ENCODE measurements at places on chromosomes 5 and 9.

DNA sequence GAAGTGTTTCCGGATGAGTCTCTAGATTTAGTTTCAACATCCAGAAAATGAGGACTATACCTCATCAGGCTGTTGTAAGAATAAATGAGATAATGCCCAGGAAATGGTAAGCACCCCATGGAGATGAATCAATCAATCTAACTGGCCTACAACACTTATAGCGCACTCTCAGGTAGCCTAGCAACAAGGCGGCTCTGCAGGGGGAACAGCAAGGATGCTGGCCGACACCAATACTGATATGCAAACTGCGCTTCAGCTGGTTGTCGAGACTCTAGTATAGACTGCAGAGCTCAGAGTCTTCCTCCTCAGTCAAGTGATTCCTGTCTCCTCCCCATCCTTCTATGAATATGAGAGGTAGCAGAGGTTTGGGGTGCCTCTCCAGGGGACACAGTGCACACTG, 218.8 kb upstream of the WWC1 start:
- no peak for DNase-seq

GRCh38 chr9:36328798-36329411, 70.7 kb upstream of the GNE start:
- DNase-seq, result peak; percentile 80

GRCh38 chr5:180600554-180601041, 9.3 kb upstream of the SCGB3A1 start:
- DNase-seq, result no peak

DNA sequence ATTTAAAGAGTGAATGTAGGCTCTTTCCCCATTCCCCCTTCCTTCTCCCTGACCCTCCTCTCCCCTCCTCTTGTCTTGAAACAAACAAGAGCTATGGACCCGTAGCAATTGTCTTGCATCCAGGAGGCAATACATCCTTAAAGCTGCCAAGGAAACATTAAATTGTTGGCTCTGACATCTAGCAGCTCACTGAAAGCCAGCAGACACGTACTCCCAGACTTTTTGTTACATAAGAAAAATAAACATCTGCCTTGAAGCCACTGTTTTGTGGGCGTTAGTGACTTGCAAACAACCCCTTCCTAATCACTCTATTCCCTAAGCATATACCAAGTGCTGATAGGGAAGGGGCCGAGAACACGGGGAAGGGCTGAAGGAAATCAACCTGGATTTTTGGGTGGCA, 8.6 kb downstream of the SLC45A2 start:
- DNase-seq, result no peak

DNA sequence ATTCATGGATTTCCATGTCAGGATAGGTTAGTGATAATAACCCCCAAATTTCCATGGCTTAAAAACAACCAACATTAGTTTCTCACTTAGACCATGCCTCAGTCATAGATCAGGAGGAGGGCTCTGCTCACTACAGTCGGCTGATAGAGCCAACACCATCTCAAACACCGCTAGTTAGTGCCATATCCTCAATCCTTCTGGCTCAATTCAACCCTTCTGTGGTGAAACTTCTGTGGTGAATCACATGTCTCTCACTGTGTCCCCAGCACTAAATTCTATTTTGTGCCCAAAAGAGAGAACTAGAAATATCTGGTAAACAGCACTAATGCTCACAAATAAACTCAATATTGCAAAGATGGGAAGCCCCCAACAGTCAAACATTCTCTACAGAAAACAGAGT, 21.1 kb downstream of the ECPAS start:
- no peak for DNase-seq
